ENCODE measurements at places on chromosomes 4 and X. TPM values are rescaled to one million over a fixed set of nuclear protein-coding genes. Genes with fewer than 3 reads are reported as not detected.

The DCUN1D4 gene
- polyA plus RNA-seq: 17.0 TPM

The MAGEE1 gene
- polyA plus RNA-seq: 3.0 TPM

The EBP gene
- 164 TPM for polyA plus RNA-seq

- no peak for DNase-seq
Observed at GRCh38 chr4:136558940-136559494, 973.3 kb downstream of the PCDH18 start.

GRCh38 chrX:100083211-100083610 is 326.9 kb downstream of the PCDH19 start:
- no peak for DNase-seq

GRCh38 chrX:150547375-150548115 is 20.9 kb upstream of the MTM1 start:
- peak; percentile 93 for DNase-seq

DNA sequence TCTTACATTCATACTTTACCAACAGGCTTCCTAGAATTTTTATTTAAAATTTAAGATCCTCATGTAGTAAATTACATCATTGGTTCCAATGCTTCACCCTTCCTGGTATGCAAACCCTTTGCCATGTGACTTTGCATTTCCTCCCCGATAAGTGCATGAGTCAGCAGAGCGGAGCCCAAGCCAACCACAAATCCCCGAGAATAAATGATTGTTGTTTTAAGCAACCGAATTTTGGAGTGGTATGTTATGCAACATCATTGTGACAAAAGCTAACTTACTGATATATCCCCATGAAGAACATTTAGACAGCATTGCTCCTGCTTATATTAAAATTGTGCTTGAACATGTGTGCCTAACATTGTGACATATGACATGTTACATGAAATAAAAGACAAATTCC is 199.4 kb upstream of the DDX53 start:
- DNase-seq: no peak

DNA sequence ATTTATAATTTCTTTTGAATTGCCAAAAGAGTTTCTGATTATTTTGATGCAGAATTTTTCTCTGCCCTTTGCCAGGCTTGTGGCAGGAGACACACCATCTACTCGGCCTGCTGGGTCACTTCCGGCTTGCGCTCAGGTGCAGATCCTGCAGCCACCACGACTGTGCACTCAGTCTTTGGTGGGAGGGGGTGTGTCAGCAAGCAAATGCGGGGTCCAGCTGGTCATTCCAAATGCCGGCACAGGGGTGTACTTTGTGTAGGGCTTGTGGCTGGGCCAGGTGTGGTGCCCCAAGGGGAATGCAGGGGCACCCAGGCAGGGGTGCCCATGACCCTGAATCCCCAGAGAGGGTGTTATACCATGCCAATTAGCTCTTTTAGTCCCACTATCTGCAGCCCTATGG is 673.0 kb downstream of the TLL1 start:
- DNase-seq: no peak

GRCh38 chrX:106906361-106906760 is 3.2 kb upstream of the RIPPLY1 start:
- DNase-seq: peak; percentile 78

Measured in kidney (tissue), 22 donors.